Osteocyte (in vitro differentiated cells): ENCODE measurements at places on chromosomes 4 and X. TPM values are rescaled to one million over a fixed set of nuclear protein-coding genes. Genes with fewer than 3 reads are reported as not detected.

FAT1 gene
- 395 and 408 TPM in 2 replicates for total RNA-seq

POU3F4 gene
- total RNA-seq: not detected in 2 replicates

NOX1 gene
- total RNA-seq: not detected in 2 replicates

SPP1 gene
- total RNA-seq: 5.6 and 6.5 TPM in 2 replicates

GRCh38 chr4:114599903-114600552 lies 1.4 kb downstream of the UGT8 start:
- no peak for DNase-seq
- H3K27ac ChIP-seq: no peak overlapping the region
- no peaks in the 10 kb centered on the region for H3K36me3 ChIP-seq
- peaks cover 12% of the 10 kb centered on the region for H3K4me1 ChIP-seq
- peak overlapping the region; percentile 67 for H3K4me3 ChIP-seq

- H3K27me3 ChIP-seq: no peaks in the 10 kb centered on the region
- H3K4me3 ChIP-seq: no peak overlapping the region
- no peak overlapping the region for H3K27ac ChIP-seq
- no peak for DNase-seq
- no peaks in the 10 kb centered on the region for H3K4me1 ChIP-seq
Measured at GRCh38 chr4:138452826-138453225, 210.7 kb upstream of the SLC7A11 start.

GRCh38 chr4:183348136-183348535 lies 25.9 kb upstream of the CLDN24 start:
- DNase-seq: no peak
- no peaks in the 10 kb centered on the region for H3K27me3 ChIP-seq
- H3K4me1 ChIP-seq: peaks cover 12% of the 10 kb centered on the region
- H3K4me3 ChIP-seq: no peak overlapping the region

- no peak overlapping the region for H3K27ac ChIP-seq
- H3K36me3 ChIP-seq: no peaks in the 10 kb centered on the region
- H3K4me1 ChIP-seq: peaks cover 26% of the 10 kb centered on the region
- DNase-seq: no peak
- no peaks in the 10 kb centered on the region for H3K27me3 ChIP-seq
- no peak overlapping the region for H3K4me3 ChIP-seq
Measured at GRCh38 chr4:159171287-159171686, 68.4 kb downstream of the RAPGEF2 start.

DNA sequence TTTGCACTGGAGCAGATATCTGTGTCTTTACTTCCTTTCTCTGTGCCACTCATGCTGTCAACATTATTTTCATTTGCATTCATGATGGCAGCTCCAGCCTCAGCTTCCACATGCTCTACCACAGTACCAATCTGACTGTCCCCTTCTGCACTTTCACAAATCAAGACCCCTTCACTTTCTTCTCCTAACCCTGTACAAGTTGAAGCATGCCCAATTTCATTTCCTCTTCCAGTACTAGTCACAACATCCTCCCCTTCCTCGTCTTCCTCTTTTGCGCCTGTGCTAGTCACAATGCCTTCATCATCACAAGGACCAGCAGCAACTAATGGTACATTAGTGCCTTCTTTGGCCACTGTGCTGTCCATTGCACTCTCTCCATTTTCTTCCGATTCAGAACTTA lies 26.5 kb downstream of the BOD1L1 start:
- H3K27me3 ChIP-seq: no peaks in the 10 kb centered on the region
- peaks cover 56% of the 10 kb centered on the region for H3K36me3 ChIP-seq
- H3K27ac ChIP-seq: no peak overlapping the region
- no peak overlapping the region for H3K4me3 ChIP-seq
- no peak for DNase-seq

GRCh38 chrX:85244450-85245211 lies 840 bp downstream of the ZNF711 start:
- peak overlapping the region; percentile 81 for H3K27ac ChIP-seq
- peaks cover 5% of the 10 kb centered on the region for H3K27me3 ChIP-seq
- H3K36me3 ChIP-seq: no peaks in the 10 kb centered on the region
- peaks cover 8% of the 10 kb centered on the region for H3K4me1 ChIP-seq

DNA sequence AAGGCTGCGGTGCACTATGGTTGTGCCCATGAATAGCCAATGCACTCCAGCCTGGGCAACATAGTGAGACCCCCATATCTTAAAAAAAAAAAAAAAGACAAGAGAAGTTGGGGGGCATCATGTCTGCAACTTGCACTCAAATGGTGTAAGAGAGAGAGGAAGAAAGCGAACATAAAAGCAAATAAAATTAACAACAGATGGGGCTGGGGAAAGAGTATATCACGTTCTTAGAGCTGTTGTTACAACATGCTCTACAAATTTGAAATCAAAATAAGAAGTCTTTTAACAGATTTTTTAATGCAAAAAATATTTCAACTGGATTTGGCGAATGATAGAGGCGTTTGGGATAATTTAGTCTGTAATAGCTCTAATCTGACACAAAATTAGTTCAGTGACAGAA lies 144.9 kb downstream of the FNIP2 start:
- H3K27me3 ChIP-seq: no peaks in the 10 kb centered on the region
- H3K4me1 ChIP-seq: peaks cover 37% of the 10 kb centered on the region
- H3K27ac ChIP-seq: peak overlapping the region; percentile 63
- DNase-seq: no peak

GRCh38 chr4:100268789-100269188 lies 78.5 kb upstream of the DDIT4L start:
- no peak overlapping the region for H3K4me3 ChIP-seq
- H3K36me3 ChIP-seq: no peaks in the 10 kb centered on the region
- H3K27ac ChIP-seq: no peak overlapping the region
- peaks cover 24% of the 10 kb centered on the region for H3K27me3 ChIP-seq
- no peak for DNase-seq
- H3K4me1 ChIP-seq: no peaks in the 10 kb centered on the region

DNA sequence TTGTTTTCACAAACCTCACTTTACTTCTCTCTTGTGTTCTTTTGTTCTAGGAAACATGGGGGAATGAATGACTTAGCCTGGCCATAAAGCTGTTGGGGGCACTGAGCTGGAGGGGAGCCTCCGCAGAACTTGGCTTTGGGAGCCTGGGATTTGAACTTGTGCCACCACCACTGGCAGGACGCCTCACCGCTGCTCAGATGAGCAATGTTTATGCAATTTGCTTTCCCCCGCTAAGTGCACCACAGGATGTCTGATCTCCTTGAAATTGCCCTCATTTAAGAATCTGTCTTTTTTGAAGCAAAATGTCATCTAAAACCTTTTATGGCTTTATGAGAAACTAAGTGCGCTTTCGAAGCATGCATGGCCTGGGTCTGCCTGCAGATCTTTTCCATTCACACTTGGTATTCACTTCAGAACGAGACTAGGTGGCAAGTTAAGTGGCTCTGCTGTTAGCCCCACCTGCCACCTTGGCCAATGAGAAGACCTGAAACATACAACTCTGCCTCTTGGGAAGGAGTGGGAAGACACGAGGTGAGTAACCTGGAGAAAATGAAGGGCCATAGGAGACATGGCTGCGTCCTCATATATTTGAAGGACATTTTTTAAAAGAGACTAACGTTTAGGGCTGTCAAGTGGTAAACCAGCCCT lies 119.3 kb downstream of the LDB2 start:
- H3K36me3 ChIP-seq: no peaks in the 10 kb centered on the region
- no peak overlapping the region for H3K4me3 ChIP-seq
- no peak for DNase-seq
- H3K27ac ChIP-seq: no peak overlapping the region

DNA sequence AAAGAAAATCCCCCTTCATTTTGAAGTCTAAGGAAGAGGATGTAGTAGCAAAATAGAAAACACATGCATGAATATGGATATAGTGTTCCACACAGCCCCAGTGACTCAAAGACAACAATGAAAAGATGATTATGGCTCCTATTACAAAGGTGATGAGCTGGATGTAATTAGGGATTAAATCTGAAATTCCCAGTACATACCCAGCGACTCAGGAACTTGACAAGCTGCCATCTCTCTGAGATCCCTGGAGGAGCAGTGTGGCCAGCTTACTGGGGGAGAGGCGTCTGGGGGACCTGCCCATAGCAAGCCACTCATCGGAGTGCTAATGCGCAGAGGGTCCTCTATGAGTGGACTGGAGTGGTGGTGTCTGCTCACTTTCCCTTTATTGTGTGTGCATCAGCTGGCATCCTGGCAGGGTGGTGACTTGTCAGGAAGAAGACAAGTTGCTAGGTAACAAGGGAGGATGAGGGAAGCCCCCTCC lies 42.7 kb upstream of the MGST2 start:
- no peak overlapping the region for H3K27ac ChIP-seq
- no peak overlapping the region for H3K4me3 ChIP-seq
- H3K4me1 ChIP-seq: no peaks in the 10 kb centered on the region
- no peak for DNase-seq
- H3K36me3 ChIP-seq: no peaks in the 10 kb centered on the region

- no peaks in the 10 kb centered on the region for H3K36me3 ChIP-seq
- H3K27ac ChIP-seq: no peak overlapping the region
- H3K27me3 ChIP-seq: no peaks in the 10 kb centered on the region
- DNase-seq: no peak
- H3K4me3 ChIP-seq: no peak overlapping the region
- no peaks in the 10 kb centered on the region for H3K4me1 ChIP-seq
Measured at GRCh38 chr4:104728380-104729122, 233.9 kb upstream of the CXXC4 start.

DNA sequence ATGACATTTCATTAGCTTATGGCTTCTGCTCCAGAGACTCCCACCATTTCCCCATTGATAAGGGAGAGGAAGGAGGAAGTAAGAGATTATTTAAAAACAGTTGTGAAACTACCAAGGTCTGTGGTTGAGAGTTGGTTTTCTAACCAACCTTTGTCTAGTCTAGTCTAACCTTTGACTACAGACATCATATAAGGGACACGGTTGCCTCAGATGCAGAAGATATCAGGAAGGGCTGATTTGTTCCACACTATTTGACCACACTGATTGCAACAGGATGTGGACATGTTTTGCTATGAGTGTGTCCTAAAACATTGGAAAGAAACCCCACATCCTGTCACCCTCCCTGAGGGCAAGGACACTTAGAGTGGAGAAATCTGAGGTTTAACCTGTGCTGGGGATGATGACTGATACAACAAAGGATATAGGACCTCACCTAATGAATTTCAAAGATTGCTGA lies 53.0 kb downstream of the COQ2 start:
- DNase-seq: no peak
- H3K27me3 ChIP-seq: no peaks in the 10 kb centered on the region
- no peaks in the 10 kb centered on the region for H3K36me3 ChIP-seq
- H3K4me3 ChIP-seq: no peak overlapping the region
